ENCODE measurements at places on chromosomes 3 and 15. TPM values are rescaled to one million over a fixed set of nuclear protein-coding genes. Genes with fewer than 3 reads are reported as not detected.

Gene SLC38A3
- total RNA-seq = 8.1 TPM

Gene HIGD2B
- total RNA-seq = not detected

Gene HYAL2
- 41.6 TPM for total RNA-seq

Gene KCNMB3
- 9.7 TPM for total RNA-seq

Gene GCSAM
- total RNA-seq = not detected

Gene CHRNB4
- total RNA-seq = 0.94 TPM

Gene ANKRD63
- total RNA-seq = 0.94 TPM

Gene PARP3
- 7.5 TPM for total RNA-seq

Gene GOLGA8G
- not detected for total RNA-seq

Gene TUSC7
- total RNA-seq = not detected

Gene GOLGA8S
- under 0.01 TPM for total RNA-seq

Gene DZIP1L
- 26.9 TPM for total RNA-seq

Gene PLSCR5
- not detected for total RNA-seq

Gene POPDC2
- total RNA-seq = 2.5 TPM

Gene IMPG2
- total RNA-seq = 2.8 TPM

Gene BLOC1S6
- total RNA-seq = 105 TPM

Gene XYLB
- total RNA-seq = 10.3 TPM

Gene COL6A5
- total RNA-seq = not detected

Gene SERPINI2
- 2.2 TPM for total RNA-seq

Gene LDHAL6B
- total RNA-seq = not detected

Gene ZNF774
- 11.6 TPM for total RNA-seq

Gene NANOGP8
- not detected for total RNA-seq

Gene SGO1
- total RNA-seq = 4.1 TPM

Gene TRA2B
- 258 TPM for total RNA-seq

Gene ZBED2
- total RNA-seq = not detected

Gene CACNA2D2
- total RNA-seq = 4.1 TPM

Gene NR1I2
- 0.63 TPM for total RNA-seq

Gene PLCL2
- total RNA-seq = 95.8 TPM

Gene AHSG
- 0.63 TPM for total RNA-seq

Gene FAM227B
- 3.1 TPM for total RNA-seq

Gene RTP4
- total RNA-seq = not detected

Gene GPR171
- not detected for total RNA-seq

Gene RNU5B-1
- not detected for total RNA-seq

Gene EID1
- 146 TPM for total RNA-seq

Gene ARL6
- 34.7 TPM for total RNA-seq

Gene SCG3
- 52.9 TPM for total RNA-seq

Gene TM4SF18
- 3.8 TPM for total RNA-seq

Gene CCDC54
- total RNA-seq = 1.6 TPM

Gene CA12
- 11.6 TPM for total RNA-seq

Gene EPHB3
- 5.3 TPM for total RNA-seq

Gene STRIT1
- not detected for total RNA-seq

Gene ZBTB47
- total RNA-seq = 24.4 TPM

Gene SLC22A13
- 1.3 TPM for total RNA-seq

Gene OIP5
- total RNA-seq = 3.4 TPM

Gene GRK7
- 0.31 TPM for total RNA-seq

Gene C3orf70
- total RNA-seq = 26.3 TPM
